Ascending aorta (tissue), 2 donors: ENCODE measurements at places on chromosomes 1 and 21. TPM values are rescaled to one million over a fixed set of nuclear protein-coding genes. Genes with fewer than 3 reads are reported as not detected.

AHDC1 gene
- total RNA-seq = 205 TPM

RGS8 gene
- total RNA-seq = not detected

NDUFS2 gene
- 107 TPM for total RNA-seq

HSD3B1 gene
- not detected for total RNA-seq

CTTNBP2NL gene
- 13.0 TPM for total RNA-seq

LCE3E gene
- total RNA-seq = not detected

FALEC gene
- not detected for total RNA-seq

DNA sequence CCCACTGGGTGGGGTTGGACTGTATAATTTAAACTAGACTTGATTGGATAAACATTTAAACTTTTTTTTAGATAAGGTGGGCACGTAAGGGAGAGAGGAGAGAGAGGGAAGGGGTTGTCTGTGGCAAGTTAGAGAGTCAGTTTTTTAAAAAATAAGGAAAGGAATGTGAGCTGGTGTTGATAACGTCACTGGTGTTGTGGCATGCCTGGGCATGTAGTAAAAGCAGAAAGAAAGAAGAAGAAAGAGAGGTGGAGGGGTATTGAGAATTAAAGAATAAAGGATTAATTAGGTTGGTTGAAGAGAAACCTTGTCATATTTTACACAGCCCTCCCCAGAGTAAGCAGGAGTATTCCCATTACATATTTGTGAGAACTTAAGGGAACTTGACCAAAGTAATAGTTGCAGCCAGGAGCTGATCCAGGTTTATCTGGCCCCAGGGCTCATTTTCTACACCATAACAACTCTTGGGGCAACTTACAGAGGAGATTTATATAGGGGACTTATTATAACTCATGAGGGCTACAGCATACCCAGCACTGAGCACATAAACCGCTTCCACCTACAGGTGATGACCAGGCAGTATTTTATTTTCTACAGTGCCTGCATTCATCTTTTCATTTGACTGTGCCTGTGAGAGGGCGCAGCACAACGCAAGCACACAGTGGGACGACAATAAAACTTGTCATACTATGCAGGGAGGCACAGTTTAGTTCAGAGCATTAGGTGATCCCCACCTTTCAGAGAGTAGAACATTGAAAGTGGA lies 70.2 kb downstream of the CCDC30 start:
- no peak overlapping the region for H3K27ac ChIP-seq
- no peak for DNase-seq
- H3K27me3 ChIP-seq = no peaks in the 10 kb centered on the region
- no peak overlapping the region for H3K4me3 ChIP-seq
- no peaks in the 10 kb centered on the region for H3K4me1 ChIP-seq
- H3K36me3 ChIP-seq = no peaks in the 10 kb centered on the region

- H3K27ac ChIP-seq = peak within 1 kb of the TSS; percentile 92
- peak; percentile 93 for DNase-seq
- peaks cover 14% of the 10 kb centered on the region for H3K36me3 ChIP-seq
- H3K4me1 ChIP-seq = peaks cover 24% of the 10 kb centered on the region
- peak within 1 kb of the TSS; percentile 76 for H3K4me3 ChIP-seq
- H3K27me3 ChIP-seq = no peaks in the 10 kb centered on the region
Measured at GRCh38 chr1:145918144-145918991, at the start of gene PEX11B. Gene PEX11B, minus strand, starts transcription at chr1:145918717. Its CDS starts 29 bp downstream, at chr1:145918688.

DNA sequence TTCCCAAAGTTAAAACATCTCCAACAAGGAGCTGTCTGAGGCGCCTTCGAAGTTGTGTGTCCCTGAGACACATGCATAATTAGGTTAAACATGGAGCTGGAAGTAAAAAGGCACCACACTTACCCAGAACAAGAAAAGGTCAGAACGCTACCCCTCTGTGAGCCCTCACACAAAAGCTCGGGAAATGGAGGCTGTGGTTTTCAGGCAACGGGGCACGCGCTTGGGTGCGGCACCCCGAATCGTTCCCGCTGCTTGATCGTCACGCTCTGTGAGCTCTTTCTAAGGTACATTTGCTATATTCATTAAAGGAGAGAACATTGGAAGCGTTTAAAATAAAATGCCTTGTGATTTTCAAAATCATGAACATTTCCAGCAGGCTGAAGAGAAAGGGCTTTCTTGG lies 12.5 kb downstream of the CAPN8 start:
- DNase-seq = no peak
- no peak overlapping the region for H3K4me3 ChIP-seq
- H3K27me3 ChIP-seq = no peaks in the 10 kb centered on the region
- H3K4me1 ChIP-seq = no peaks in the 10 kb centered on the region

GRCh38 chr1:66022904-66023620 lies 230.4 kb downstream of the PDE4B start:
- H3K27ac ChIP-seq = no peak overlapping the region
- H3K27me3 ChIP-seq = no peaks in the 10 kb centered on the region
- no peaks in the 10 kb centered on the region for H3K4me1 ChIP-seq
- DNase-seq = no peak
- no peak overlapping the region for H3K4me3 ChIP-seq
- H3K36me3 ChIP-seq = no peaks in the 10 kb centered on the region

GRCh38 chr1:193498088-193498655 lies 311.8 kb upstream of the B3GALT2 start:
- no peak overlapping the region for H3K4me3 ChIP-seq
- no peaks in the 10 kb centered on the region for H3K36me3 ChIP-seq
- H3K27ac ChIP-seq = no peak overlapping the region
- no peaks in the 10 kb centered on the region for H3K4me1 ChIP-seq

GRCh38 chr21:45372732-45373355 lies 32.1 kb upstream of the COL18A1 start:
- no peak overlapping the region for H3K4me3 ChIP-seq
- H3K27ac ChIP-seq = no peak overlapping the region
- no peaks in the 10 kb centered on the region for H3K36me3 ChIP-seq
- H3K4me1 ChIP-seq = no peaks in the 10 kb centered on the region

DNA sequence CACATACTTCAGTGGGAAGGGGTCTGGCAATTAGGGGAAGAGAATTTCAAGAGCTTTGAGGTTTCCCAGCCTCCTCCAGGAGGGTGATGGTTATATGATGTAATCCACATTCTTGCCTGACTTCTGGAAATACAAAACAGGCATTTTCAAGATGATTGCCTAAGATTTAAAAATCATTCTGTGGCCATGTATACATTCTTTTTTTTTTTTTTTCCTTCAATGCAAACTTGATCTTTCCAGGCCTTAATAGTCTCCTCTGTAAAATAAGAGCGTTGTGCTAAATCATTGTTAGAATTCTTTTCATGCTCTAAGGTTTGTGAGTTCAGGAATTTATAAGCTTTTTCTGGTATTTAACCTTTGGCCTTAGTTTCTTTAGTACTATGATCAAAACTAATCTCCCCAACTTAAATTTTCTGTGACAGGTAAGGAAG lies 192.3 kb upstream of the HMCN1 start:
- H3K36me3 ChIP-seq = no peaks in the 10 kb centered on the region
- no peak overlapping the region for H3K4me3 ChIP-seq
- DNase-seq = no peak
- H3K27me3 ChIP-seq = no peaks in the 10 kb centered on the region
- H3K27ac ChIP-seq = no peak overlapping the region

DNA sequence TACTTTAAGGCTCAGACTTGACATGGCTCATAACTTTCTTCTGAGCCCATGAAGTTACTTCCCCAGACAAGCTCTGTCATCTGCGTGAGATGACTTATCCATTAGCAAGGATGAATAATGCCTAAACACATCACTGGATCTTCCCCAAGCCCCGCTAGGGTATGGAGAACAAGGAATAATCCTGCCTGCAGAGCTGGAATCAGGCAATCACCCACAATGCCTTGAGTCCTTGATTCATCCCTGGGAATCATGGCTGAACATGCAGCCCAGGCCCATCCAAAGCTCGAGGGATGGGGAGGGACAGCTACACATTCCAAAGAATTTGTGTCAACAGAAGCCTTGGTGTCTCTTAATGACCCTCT lies 131.7 kb downstream of the PSMG1 start:
- no peaks in the 10 kb centered on the region for H3K4me1 ChIP-seq
- H3K27ac ChIP-seq = no peak overlapping the region
- H3K36me3 ChIP-seq = no peaks in the 10 kb centered on the region
- no peak for DNase-seq
- no peak overlapping the region for H3K4me3 ChIP-seq
- no peaks in the 10 kb centered on the region for H3K27me3 ChIP-seq

DNA sequence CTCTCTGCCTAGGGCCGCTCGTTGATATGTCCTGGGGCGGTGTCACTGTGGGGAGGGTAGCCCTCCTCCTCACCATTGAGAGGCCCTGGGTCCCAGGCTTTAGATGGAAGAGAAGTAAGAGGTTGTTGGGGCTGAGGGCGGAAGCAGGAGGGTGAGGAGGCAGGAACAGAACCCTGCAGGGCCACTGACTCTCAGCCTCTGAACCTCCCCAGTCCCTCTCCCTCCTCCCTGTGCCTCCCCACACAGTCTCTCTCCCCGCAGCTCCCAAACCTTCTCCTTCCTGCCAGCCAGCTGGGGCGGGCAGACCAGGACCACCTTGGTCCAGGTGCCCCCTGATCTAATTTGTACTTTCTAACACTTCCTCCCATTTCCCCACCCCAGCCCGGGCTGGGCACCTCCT lies 14.3 kb upstream of the FAM131C start:
- no peak overlapping the region for H3K4me3 ChIP-seq
- H3K27me3 ChIP-seq = no peaks in the 10 kb centered on the region
- H3K36me3 ChIP-seq = no peaks in the 10 kb centered on the region
- no peaks in the 10 kb centered on the region for H3K4me1 ChIP-seq
- no peak overlapping the region for H3K27ac ChIP-seq

DNA sequence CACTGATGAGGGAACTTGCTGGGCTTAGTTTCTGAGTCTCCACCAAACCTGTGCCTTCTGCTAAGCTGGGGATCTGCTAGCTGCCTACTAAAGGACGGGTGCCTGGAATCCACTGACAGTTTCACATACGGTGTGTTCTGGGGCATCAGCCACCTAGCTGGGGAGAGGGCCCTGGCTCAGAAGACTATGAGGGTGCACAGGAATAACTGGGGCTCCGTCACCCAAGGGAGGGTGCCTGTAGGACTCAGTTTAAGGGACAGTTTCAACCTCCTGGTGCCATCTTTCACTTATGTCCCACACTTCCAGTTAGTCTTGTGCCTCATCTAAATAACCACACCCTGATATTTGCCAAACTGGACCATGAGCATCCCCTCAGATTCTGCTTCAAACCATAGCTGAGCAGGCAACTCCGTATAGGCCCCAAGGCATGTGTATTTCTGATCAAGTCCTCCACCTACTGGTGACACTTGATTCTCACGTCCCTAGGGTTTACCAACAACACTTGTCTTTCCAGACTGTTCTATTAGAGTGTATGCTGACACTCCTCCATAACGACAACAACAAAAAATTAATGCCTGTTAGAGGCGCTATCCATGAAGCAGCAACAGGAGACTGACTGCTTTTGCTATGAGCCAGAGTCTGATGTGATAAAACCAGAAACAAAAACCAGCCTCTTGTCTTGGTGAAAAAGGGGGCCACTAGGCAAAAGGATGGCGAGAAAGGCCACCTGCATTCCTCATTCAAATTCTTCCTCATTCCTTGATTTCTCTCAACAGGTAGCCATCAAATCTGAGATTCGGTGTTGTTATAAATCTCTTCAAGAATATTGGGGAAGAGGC lies 55.0 kb upstream of the PAXBP1 start:
- H3K4me3 ChIP-seq = no peak overlapping the region
- no peaks in the 10 kb centered on the region for H3K36me3 ChIP-seq
- no peak for DNase-seq
- no peak overlapping the region for H3K27ac ChIP-seq

DNA sequence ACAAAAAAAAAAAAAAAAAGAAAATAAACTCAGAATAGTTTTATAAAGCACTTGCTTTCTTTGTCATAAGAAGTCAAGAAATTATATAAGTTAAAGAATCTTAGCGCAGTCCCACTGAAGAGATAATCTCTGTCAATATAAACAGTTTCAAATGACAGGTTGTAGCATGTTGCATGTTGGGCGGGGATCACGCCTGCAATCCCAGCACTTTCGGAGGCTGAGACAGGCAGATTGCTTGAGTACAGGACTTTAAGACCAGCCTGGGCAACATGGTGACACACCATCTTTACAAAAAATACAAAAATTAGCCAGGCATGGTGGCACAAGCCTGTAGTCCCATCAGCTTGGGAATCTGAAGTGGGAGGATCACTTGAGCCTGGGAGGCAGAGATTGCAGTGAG lies 18.4 kb upstream of the INPP5B start:
- H3K27ac ChIP-seq = no peak overlapping the region
- peaks cover 53% of the 10 kb centered on the region for H3K36me3 ChIP-seq
- H3K4me3 ChIP-seq = no peak overlapping the region
- no peaks in the 10 kb centered on the region for H3K27me3 ChIP-seq
- H3K4me1 ChIP-seq = no peaks in the 10 kb centered on the region

GRCh38 chr1:84883286-84883685 lies 9.7 kb downstream of the LPAR3 start:
- no peaks in the 10 kb centered on the region for H3K36me3 ChIP-seq
- no peaks in the 10 kb centered on the region for H3K4me1 ChIP-seq
- H3K27me3 ChIP-seq = no peaks in the 10 kb centered on the region
- H3K27ac ChIP-seq = no peak overlapping the region
- no peak for DNase-seq
- H3K4me3 ChIP-seq = no peak overlapping the region

DNA sequence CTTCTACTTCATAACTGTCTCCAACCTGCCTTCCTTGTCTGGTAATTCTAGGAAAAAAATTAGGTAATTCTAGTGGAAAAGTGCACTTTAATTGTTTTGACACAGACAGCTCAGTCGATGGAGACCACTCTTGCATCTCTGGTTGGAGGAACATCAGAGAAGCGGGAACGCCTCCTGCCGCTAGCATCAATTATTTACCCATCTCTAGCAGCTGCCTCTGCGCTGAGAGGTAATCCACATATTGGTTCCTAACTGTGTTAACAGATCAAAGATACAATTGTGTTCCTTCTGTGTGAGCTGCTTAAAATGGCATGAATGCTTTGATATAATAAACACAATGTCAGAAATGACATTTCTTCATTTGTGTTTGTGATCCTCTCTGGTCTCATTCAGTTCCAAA lies 33.3 kb downstream of the C2CD2 start:
- H3K27ac ChIP-seq = no peak overlapping the region
- DNase-seq = no peak
- no peaks in the 10 kb centered on the region for H3K27me3 ChIP-seq
- H3K4me1 ChIP-seq = peaks cover 3% of the 10 kb centered on the region
- peaks cover 27% of the 10 kb centered on the region for H3K36me3 ChIP-seq

- H3K27ac ChIP-seq = no peak overlapping the region
- H3K36me3 ChIP-seq = peaks cover 25% of the 10 kb centered on the region
- DNase-seq = no peak
- no peak overlapping the region for H3K4me3 ChIP-seq
Measured at GRCh38 chr1:116540088-116540487, 30.7 kb downstream of the CD58 start.

DNA sequence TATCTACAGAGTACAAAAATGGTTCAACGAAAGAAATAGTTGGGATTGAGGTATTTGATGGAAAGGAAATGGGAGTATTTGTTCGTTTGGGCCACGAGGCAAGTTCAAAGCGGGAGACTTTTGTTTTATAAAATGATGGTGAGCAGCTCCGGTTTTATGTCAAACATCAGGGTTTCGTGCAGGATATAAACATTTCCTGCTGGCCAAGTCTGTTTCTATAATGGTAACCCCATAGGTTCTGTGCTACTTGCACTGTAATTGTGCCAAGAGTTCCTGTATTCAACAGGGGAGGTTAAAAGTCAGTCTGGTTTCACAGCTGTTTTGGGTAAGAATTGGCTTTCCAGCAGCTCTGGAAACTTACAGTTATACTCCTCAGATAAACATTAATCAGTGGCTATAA lies 290.3 kb upstream of the NRIP1 start:
- H3K4me3 ChIP-seq = no peak overlapping the region
- H3K4me1 ChIP-seq = no peaks in the 10 kb centered on the region

- no peaks in the 10 kb centered on the region for H3K27me3 ChIP-seq
- H3K4me3 ChIP-seq = no peak overlapping the region
- H3K27ac ChIP-seq = no peak overlapping the region
- no peaks in the 10 kb centered on the region for H3K36me3 ChIP-seq
- no peak for DNase-seq
Measured at GRCh38 chr1:86477682-86478081, 9.0 kb downstream of the CLCA1 start.
